Activated CD8-positive, alpha-beta memory T cell treated with anti-CD3 and anti-CD28 coated beads, Interleukin-2, amount 10 ng/mL, durations not matched to agents 7 days and 5 days (primary cell): ENCODE measurements at places on chromosomes 12 and 14. TPM values are rescaled to one million over a fixed set of nuclear protein-coding genes. Genes with fewer than 3 reads are reported as not detected.

The TPH2 gene
- not detected for total RNA-seq

The DPPA3 gene
- total RNA-seq = not detected

The PSME1 gene
- total RNA-seq = 454 TPM

The LRP1-AS gene
- not detected for total RNA-seq

The KLRC4 gene
- total RNA-seq = 33.7 TPM
